Stimulated activated CD4-positive, alpha-beta T cell treated with anti-CD3 and anti-CD28 coated beads, Interleukin-12 subunit alpha, Interleukin-12 subunit beta, amount 100 ng/mL, for 24 hours (primary cell): ENCODE measurements at places on chromosomes 5 and 9.

DNA sequence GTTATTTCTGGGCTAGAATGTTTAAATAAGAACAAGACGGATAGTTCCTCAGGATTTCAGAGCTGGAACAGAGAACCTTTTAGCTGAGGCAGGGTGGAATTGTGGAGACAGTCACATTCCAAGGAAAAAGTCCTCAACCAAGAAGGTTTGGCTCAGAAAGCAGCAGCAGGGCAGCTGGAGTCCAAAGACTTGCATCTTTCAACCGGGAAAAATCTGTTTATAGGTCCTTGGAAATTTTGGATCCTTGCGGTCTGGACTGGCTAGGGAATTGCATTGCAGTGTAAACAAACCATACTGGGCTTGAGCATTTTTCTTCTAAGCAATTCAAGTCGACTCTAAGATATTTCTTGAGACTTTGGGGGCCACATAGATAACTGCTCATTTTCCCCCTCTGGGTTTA is 40.8 kb upstream of the HMHB1 start:
- DNase-seq = no peak

GRCh38 chr9:72978744-72979143 is 25.9 kb upstream of the ALDH1A1 start:
- DNase-seq = no peak

- no peak for DNase-seq
Observed at GRCh38 chr9:126407114-126407870, 80.7 kb downstream of the MVB12B start.

DNA sequence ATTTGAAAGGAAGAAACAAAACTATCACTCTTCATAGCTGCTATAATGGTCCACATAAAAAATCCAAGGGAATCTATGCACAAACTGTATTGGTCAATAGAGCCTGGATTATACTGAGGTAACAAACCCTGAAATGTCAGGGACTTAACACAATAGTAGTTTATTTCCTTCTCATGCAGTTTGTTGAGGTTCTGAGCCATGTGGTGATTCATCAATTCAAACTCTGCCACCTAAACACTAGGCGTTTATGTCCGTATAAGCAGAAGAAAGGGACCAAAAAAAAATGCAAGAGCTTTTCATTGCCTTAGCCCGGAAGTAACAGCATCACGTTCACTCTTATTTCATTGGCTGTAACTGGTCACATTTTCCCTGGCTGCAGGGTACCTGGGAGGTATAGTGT is 464.7 kb downstream of the ZSWIM6 start:
- DNase-seq = no peak

DNA sequence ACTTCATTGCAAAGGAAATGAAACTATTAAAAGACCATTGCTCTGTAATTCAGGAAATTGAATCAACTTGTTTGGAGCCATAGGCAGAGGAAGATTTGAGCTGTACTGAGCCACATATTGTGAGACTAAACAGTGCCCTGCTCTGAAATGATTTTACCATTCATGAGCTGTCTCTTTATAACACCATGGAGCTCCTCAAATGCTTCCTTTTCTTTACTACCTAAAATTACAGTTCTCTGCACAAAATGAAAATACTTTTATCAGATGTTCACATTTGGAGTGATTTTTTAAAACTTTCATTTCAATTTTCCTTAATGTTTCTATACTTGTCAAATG is 97.9 kb downstream of the NLN start:
- no peak for DNase-seq

DNA sequence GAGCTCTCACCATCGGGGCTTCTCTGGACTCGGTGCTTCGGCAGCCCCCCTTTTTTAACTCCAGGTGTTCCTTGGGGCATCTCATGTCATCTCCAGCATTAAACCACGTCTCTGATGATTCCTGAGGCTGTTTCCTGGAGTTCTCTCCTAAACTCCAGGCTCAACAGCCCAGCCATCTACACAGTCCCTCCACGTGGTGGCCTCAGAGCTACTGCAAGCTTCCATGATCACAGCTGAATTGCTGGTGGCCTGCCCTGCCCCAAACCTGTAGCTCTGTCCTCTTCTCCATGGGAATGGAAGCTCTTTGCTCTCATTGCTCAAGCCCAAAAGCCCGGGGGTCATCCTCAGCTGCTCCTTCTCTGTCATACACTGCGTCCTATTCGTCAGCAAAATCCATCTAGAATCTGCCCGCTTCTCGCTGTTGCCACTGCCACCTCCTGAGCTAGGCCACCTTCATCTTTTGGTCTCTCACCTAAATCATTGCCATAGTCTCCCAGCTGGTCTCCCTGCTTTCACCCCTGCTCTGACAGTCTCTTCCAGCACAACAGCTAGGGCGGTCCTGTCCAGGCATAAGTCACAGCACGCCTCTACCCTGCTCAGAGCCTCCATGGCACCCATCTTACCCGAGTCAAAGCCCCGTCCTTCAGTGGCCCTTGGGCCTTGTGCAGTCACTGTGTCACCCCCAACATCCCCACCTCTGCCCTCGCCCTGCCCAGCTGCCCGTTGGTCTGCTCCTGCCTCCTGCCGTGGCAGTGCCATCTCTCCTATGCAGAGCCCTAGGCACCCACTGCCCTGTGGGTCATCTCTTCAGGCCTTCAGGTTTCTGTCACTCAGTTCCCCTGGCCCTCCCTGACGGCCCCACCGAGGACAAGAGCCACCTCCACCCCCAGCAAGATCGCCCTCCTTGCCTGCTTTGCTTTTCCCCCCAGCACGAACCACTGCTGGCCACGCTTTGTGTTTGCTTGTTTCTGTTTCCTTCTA is 6.4 kb downstream of the B4GALT7 start:
- no peak for DNase-seq
